ENCODE measurements at places on chromosomes 2 and 18.

DNA sequence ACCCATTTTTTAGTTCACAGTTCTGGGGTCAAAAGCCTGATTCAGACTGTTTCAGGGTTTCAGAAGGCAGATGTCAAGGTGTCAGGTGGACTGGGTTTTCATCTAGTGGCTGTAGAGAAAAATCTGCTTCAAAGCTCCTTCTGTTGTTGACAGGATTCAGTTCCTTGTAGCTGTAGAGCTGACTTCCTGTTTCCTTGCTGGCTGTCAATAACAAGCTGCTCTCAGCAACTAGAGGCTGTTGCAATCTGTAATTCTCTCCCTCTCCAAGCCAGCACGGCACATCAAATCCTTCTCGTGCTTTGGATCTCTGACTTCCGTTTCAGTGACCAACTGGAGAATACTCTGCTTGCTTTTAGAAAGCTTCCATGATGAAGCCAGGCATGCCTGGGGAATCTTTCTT lies 179.4 kb downstream of the DOK6 start:
- no peak for DNase-seq

- DNase-seq = no peak
These were observed 55.3 kb upstream of the SULT1C3 start for GRCh38 chr2:108184419-108184818.

- no peak for DNase-seq
These were observed 16.5 kb downstream of the SUMO1 start for GRCh38 chr2:202221873-202222272.

GRCh38 chr18:76475450-76476194 lies 19.4 kb downstream of the ZNF516 start:
- peak; percentile 66 for DNase-seq

DNA sequence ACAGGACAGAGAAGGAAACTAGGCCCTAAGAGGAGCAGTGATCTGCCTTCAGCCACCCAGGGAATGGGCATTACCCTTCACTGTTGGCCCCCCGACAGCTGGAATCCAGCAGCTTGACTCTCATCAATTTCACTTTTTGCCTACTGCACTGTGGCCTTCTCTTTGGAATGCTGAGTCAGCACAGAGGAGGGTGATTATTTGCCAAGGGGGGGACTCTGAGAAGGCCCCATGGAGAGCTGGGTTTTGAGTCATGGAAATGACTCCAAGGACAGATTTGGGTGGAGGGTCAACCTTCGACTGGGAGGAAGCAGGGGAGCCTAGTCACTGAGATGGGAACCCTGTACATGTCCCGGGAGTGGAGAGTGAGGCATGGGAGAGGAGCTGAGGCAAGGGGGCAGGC lies 38.1 kb upstream of the NTSR2 start:
- DNase-seq = no peak

- DNase-seq = no peak
These were observed 194.0 kb downstream of the CAMKMT start for GRCh38 chr2:44555700-44556099.

- DNase-seq = peak; percentile 28
These were observed 82.3 kb upstream of the XPO1 start for GRCh38 chr2:61620244-61621159.

DNA sequence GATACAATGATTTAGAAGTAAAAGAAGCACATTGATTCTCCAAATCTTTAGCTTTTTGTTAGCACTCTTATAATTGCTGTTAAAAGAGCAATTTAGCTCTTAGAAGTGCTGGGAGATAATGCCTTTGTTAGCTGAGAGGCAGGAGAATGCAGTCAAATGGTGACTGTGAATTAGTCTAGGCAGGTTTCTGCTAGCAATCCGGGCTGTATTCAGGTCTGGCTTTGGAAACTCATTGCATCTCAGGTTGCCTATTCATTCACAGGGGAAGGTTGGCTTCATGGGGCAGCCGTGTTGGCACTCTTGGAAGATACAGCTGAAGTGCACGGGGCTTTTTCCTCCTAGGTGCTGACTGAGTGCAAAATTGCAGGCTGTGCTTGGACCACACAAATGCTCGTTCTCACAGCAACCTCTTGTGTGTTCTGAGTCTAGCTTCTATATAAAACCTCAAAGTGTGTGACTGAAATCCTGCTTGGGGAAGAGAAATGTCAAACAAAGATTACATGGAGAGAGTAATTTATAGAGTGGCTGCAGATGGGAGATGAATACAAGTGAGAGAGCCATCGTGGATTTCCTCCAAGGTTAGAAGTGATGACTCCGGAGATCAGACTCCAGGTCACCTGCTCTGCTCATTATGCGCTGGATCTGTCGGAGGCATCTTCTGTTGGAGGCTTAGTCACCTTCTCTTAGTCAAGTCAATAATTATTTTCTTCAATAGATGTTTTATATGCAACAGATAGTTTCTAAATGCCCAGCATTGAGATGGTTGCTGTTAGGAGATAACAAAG lies 167.8 kb downstream of the PMAIP1 start:
- DNase-seq = no peak

- no peak for DNase-seq
These were observed 260.9 kb downstream of the ICOS start for GRCh38 chr2:204197336-204198005.

DNA sequence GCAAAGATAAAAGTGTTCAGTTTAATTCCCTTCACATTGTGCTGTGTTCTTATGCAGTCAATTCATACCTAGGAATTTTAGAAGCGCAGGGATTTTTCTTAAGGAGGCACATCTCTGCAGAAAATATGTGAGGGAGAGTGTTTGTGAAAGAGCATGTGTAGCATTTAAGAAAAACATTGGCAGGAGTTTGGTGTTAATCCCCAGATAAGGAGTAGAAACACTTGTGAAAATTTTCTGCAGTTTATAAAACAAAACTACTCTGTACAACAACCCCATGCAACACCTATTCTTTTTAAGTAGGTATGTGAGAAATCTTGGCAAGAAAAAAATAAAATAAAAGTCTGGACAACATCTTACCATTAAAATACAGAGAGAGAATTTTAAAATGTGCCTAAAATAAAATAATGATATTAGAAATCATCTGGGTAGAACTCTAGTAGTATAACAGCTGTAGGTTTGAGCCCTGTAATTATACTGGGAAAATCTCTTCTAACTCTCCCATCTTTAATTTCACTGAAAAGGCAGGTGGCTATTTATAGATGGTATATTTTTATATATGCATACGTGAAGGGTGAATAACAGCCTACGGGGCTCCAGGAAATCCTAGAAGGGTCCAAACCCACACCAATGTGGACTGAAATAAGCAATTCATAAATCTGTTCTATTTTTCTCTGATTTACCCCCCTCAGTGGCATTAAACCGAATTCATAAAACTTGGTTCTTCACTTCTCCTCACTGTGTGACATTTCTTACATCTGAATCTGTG lies 6.6 kb downstream of the FZD7 start:
- DNase-seq = no peak

- no peak for DNase-seq
These were observed 254.8 kb downstream of the GLI2 start for GRCh38 chr2:120990451-120990871.

GRCh38 chr18:76983613-76984051 lies 149.0 kb downstream of the MBP start:
- no peak for DNase-seq

- no peak for DNase-seq
These were observed 676.2 kb downstream of the ZEB2 start for GRCh38 chr2:143843686-143844085.

DNA sequence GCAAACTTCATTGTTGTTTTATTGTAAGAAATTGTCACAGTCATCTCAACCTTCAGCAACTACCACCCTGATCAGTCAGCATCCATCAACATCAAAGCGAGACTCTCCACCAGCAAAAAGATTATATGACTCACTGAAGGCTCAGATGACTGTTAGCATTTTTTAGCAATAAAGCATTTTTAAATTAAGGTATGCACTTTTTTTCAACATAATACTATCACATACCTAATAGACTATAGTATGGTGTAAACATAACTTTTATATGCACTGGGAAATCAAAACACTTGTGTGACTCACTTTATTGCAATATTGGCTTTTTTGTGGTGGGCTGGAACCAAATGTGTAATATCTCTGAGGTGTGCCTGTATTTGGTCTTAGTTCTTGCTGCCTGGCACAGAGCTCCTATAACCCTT lies 15.6 kb downstream of the SCN1A start:
- DNase-seq = no peak

GRCh38 chr2:120775194-120775593 lies 39.5 kb downstream of the GLI2 start:
- no peak for DNase-seq

DNA sequence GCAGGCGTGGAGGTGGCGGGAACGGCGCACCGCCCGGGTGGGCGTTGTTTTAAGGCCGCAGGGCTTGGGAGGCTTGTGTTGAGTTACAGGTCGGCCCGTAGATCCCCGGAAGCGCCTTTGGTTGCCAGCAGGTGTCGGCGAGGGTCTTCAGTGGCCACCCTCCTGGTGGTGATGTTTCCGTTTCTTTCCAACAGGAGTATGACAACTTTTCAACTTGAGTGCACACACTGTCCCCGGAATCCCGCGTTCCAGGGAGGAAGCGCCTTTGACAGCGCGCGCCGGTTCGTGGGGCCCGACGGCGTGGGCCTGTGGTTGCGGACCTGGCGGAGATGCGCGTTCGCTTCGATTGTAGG lies 1.0 kb upstream of the HDAC4 start:
- peak; percentile 39 for DNase-seq

DNA sequence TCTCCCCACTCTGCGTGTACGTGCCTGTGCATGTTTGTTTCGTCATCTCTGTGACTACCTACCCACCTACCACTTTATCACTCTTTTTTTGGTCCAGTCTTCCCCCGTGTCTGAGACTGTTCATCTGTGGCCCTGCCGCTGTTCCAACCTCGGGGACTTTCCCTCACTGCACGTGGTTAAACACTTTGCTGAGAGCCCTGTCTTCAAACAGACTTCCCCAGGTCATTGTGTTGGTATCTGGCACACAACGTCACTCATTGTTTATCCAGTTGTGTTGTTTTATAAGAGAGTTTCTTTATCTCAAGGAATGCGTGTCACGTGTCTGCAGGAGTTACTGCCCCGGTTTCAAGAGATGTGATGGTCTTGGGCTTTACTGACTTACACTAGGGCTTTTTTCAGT lies 262.0 kb upstream of the RASGRP3 start:
- DNase-seq = no peak

DNA sequence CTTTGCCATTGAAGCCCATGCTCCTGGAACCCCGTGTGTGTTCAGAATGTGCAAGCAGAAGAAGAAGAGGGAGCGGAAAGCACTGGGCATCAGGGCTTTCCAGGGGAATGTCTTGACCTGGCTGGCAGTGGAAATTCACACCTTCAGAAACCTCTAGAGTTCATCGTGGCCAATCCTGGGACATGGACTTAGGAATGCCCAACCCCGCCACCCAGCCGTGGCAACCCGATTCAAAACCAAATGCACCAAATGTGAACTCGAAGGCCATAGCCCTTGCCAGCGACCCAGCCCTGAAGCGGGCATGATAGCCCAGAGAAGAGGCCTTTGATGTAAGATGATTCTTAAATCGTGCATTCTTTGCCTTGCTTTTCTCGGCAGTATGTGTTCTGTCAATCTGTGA lies 69.4 kb downstream of the ADI1 start:
- DNase-seq = no peak

DNA sequence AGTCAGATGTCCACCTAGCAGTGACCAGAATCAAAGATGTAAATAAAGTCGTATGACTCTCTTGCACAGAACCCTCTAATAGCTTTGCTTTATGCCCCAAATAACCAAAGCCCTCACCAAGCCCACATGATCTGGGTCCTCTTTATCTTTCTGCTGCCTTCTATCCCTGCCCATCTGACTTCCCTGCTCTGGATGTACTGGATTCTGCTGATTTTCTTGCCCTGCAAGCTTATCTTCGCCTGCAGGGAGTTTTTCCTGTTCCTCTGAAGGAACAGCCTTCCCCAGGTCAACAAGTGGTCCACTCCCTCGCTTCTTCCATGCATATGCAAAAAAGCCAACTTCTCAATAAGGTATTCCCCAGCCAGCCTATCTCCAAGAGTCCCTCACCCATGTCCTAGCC lies 18.7 kb downstream of the IL36B start:
- DNase-seq = no peak

GRCh38 chr18:48820483-48821250 lies 130.1 kb downstream of the SMAD7 start:
- no peak for DNase-seq

DNA sequence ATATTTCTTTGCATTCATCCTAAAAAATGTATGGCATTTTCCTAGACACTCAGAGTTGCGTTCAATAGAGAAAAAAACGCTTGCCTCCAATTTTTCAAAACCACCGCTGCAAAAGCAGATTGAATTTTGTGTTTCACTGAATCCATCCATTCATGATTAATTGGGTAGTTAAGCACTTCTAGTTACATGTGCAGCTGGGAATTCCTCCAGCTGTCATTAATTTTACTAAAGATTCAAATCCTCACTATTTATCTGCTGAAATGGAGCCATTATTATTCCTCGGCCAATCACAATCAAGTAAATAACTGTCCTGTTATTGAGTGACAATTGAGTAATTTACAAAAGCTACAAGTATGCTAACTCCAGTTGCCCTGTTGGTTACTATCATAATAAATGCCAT lies 75.8 kb upstream of the ARL5A start:
- DNase-seq = no peak

DNA sequence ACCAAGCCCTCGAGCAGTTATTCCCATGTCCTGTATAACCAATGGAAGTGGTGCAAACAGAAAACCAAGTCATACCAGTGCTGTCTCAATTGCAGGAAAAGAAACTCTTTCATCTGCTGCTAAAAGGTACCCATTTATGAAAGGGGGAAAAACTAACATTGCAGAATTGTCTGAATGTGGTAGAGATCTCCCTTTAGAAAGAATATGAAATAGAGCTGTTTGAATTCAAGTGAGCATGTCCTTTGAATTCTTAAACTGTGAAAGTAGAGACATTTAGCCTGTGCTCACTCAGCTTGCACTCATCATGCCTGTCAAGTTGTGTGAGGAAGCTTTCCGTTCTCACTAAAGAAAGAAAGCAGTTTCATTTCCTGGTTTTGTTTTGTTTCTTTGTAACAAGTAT lies 87.4 kb downstream of the EML4 start:
- peak; percentile 52 for DNase-seq

DNA sequence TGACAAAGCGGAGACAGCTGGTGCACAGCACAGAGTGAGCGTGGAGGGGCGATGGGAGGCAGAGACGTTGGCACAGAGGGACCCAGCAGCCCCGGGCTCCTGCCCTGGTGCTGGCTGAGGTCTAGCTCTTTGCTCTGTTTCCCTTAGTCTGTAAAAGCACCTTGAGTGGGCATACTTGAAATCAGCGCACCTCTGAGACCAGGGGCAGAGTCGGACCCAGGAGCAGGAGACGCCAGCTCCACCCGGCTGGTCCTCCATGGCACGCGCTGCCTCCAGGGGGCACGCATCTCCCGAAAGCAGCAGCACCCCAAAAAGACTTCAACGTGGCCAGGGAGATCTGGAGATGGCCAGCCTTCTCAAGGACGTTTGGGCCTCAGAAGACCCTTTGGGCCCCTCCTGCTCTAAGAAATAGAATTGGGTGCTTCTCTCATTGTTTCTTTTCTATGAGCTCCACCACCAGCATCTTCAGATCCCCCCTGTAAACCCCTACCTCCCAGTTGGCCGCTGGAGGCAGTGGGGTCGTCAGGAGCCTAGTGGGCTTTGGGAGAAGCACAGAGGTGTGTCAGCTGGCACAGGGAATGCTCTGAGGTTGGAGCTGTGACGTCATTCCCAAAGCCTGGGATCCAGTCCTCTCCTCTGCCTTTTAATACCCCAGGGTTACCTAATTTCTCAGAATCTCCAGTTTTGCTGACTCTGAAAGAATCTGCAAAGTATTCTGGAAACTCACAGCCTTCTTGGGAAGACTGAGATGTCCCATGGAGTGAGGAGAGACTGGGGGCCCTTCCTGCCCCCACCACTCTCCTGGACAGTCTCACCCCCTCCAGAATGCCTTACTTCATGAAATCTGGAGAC lies 58.9 kb downstream of the CIB4 start:
- no peak for DNase-seq

- DNase-seq = no peak
These were observed 416.8 kb downstream of the FIGN start for GRCh38 chr2:163319006-163319405.

Measured in inflammatory macrophage treated with lipopolysaccharide for 1 hour (primary cell).